Activated gamma-delta T cell treated with Interleukin-2 at 50 U/mL for 16 hours (primary cell): ENCODE measurements at places on chromosomes 7 and 10.

- DNase-seq, result no peak
Observed at GRCh38 chr7:113582471-113582870, 336.3 kb downstream of the PPP1R3A start.

GRCh38 chr10:974785-975074 lies 13.5 kb upstream of the GTPBP4 start:
- DNase-seq, result no peak

- DNase-seq, result no peak
Observed at GRCh38 chr10:102007796-102008195, 48.2 kb downstream of the ARMH3 start.

DNA sequence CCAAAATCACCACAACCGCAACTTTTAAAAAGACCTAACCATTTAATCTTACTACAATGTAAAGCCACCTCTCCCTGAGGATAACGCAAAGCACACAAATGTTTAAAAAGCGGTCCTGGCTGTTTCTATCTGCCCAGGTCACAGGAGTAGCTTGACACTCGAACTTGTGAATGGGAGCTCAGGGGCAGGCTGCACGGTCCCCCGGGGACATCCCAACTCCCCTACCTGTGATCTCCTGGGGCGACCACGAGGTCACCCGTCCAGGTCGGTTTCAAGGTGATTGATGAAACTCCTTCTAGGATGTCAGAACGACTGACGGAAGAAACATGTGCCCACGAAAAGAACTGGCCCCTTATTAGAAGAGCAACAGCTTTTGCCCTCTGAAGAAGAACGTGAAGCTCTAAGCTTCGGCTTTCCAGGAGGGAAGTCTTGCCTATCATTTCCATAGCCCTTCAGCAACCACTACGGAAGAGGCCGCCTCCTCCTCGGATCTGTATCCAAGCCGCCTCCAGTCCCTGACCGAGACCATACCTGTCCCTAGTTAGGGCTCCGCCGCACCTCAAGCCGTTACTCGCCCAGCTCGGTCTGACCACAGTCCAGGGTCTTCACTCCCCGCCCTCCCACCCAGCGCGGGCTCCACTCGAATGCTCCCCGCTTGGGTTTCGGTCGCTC lies 459 bp downstream of the CYCS start:
- no peak for DNase-seq

- DNase-seq, result no peak
Observed at GRCh38 chr10:12934777-12935176, 66.7 kb downstream of the CCDC3 start.

DNA sequence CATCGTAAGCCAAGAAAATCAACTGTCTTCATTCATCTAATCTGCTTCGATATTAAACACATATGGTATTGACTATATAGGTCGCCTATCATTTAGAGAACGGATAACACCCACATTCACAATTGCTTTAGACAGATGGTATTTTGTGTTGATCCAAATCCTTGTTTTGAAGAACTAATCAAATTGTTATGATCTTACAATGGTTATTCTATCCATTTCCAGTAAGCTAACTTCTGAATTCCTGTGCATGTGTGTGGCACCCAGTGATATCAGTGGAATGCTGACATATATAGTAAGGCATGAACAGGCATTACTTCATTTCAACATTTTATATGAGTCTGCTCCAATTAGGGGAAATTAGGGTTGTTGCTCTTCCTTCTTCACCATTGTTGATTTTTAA lies 98.8 kb downstream of the SEMA3E start:
- DNase-seq, result no peak

DNA sequence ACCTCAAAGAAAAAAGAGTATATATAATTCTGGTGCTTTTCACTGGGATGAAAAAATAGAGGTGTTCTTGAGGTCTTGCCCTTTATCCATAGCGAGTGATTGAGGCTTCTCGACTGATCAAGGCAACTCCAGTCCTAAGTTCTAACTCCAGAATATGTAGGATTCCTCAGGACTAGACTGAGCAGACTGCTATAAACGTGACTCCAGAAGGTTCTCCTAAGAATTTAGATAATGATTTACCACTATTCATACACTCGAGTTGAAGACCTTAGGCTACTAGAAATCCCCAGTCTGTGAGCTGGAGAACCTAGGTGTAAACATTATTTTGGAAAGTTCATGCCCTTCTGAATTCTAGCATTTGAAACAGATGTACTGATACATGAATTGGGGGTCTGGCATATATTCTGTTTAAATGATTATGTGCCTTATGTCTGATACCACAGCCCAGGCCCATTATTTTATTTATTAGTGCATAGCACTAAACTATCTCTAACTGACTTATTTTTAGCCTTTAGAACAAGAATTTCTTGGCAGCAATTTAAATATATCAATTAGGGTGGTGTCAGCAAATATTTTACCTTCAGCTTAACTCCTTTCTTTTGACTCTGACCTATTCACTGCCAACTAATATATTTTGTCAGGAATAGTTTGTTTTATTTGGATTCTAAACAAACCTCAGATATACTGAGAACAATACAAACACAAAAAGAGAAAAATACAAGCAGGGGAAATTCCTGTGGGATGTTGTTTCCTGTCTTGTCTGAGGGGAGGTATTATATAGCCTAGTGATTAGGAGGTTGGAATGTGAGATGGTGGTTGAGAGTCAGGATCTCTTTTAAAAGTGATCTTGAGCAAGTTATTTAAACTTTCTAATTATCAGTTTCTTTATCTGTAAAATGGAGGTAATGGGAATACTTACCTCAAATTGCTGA lies 75.8 kb downstream of the PODXL start:
- no peak for DNase-seq

- no peak for DNase-seq
Observed at GRCh38 chr10:132959559-132959961, 17.2 kb upstream of the CFAP46 start.

DNA sequence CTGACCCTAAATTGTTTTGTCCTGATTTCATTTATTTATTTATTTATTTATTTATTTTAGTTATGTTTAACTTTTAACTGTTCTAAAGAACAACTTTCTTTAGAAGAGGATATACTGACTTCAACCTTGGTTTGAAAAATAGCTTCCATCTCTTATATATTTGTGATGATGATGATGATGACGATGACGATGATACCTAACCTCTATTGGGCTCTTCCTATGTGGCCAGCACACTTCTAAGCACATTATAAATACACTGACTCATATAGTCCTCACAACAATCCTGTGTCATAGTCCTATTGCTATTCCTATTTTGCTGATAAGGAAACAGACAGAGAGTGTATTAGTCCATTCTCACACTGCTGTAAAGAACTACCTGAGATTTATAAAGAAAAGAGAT lies 162.9 kb upstream of the KIAA1217 start:
- no peak for DNase-seq

DNA sequence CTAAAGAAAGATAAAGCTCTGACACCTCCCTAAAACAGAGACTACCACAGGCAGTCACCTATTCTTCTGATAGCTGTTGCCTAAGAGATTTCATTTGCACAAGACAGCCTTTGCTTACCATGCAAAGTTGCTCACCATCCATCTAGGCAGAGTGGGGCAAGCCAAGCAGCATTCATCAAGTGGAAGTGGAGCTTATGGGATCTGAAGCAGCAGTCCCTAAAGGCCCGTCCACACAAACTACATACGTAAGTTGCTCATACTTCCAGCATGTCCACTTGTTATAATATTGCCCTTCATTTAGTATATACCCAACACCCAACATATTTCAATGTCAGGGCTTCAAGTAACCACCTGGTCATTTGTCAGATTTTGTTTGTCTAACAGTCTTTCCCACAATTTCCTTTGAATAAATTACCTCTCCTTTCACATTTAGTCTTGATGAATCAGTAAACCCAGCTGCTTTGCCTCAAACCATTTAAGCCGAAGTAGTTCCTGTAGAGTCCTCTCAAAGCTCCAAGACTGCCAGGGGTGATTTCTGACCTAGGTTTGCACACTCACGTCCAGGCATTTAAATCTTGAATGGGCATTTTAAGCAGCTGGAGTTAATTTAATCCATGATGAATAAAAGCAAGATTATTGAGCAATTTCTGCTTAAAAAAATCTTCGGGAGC lies 67.9 kb downstream of the ATAD1 start:
- DNase-seq, result no peak

GRCh38 chr7:14858410-14858809 lies 44.1 kb downstream of the DGKB start:
- no peak for DNase-seq

DNA sequence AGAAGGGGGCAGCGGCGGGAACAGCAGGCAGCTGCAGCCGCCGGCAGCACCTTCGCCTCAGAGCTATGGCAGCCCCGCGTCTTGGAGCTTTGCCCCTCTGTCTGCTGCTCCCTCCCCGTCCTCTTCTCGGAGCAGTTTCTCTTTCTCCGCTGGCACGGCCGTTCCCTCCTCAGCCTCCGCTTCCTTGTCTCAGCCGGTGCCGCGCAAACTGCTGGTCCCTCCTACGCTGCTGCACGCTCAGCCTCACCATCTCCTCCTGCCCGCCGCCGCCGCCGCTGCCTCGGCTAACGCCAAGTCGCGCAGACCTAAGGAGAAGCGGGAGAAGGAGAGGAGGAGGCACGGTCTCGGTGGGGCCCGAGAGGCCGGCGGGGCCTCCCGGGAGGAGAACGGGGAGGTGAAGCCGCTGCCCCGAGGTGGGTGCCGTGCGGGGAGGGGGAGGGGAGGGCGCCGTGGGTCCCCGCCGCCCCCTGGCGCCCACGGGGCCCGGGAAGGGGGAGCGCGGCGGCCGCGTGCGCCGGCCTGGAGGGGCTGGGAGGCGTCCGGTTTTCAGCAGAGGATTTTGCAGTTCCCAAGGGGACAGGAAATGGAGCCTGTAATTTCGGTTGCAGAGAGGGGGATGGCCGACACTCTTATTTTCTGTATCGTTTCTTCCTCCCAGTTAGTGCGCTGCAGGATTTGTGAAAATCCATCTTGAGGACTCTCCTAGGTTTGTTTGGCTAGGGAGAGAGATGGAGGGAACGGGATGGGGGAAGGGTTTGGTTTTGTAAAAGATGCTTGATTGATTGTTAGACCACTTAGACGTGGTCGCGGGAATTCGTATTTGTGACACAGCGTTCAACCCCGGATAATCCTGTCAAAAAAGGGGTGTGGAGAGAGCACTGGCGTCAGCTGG lies 630 bp downstream of the RSBN1L start:
- peak; percentile 47 for DNase-seq

DNA sequence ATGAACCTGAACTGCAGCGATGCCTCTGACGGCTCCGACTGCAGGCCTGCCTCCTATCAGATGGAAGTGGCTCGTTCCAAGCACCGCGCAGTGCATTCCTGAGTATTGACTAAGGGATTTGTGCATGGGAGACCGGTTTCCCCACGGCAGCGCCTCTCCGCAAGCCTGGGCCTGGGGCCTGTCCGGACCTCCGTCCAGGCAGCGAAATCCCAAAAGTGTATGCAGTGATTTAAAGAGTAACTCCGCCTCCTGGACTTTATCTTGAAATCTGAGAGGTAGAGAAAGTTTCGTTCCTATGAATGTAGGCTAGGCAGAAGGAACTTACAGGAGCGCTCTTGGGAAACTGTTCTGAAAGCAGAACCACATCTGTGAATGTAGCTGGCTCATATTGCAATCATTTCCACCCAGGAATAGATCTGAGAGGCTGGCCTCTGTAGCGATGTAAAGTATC lies 106.2 kb upstream of the CELF2 start:
- DNase-seq, result no peak

GRCh38 chr7:98705626-98706025 lies 88.5 kb downstream of the NPTX2 start:
- DNase-seq, result no peak

DNA sequence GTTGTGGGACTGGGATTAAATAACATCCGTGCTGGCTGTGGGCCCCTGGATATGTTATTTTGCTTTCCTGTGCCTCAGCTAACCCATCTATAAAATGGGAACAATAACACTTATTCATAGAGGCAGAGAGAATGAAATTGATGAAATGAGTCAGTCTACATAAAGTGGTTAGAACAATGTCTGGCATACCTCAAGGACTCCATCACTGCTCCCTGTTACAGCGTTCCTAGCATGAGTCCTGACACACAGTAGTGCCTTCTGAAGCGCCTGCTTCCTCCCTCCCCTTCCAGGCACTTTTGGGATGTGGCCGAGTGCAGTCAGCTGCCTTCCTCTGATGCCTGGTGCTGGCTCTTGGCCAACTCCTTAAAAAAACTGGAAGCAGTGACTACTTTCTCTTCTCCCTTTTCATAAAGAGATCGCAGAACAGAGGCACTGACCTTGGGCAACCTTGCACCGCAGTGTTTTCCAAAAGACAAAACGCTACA lies 108.4 kb upstream of the ZMIZ1 start:
- DNase-seq, result no peak

DNA sequence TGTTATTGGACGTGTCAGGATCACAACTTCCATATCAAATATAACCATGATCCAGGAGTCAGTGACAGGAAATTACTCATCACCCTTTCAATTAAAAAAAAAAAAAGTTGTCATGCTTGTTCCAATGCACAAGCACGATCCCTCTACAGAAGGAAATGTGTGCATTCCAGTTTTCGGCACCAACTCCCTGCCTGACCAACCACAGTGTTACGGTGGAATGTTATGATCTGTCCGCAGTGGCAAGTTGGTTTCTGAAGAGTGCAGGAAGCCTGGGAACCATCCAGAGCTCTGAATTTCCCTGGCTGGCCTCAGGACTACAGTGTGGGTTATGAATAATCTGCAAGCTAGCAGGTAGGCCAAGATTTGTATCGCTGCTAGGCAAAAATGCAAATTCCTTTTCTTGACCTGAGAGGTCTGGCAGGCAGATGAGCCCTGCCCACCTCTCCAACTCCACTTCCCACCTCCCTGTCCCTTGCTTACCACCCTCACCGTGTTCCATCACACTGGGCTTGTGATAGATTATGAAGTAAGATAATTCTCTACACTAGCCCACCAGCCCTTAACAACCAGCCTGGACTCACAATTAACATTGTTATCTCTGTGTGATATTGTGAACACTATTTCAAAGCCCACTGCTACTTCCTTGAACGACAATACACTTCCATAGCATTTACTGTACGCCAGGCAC lies 20.4 kb downstream of the FRMPD2 start:
- no peak for DNase-seq

- DNase-seq, result no peak
Observed at GRCh38 chr10:67670401-67670800, 25.6 kb downstream of the CTNNA3 start.
